Fibroblast of skin of scalp (primary cell): ENCODE measurements at places on chromosomes 12 and 14.

DNA sequence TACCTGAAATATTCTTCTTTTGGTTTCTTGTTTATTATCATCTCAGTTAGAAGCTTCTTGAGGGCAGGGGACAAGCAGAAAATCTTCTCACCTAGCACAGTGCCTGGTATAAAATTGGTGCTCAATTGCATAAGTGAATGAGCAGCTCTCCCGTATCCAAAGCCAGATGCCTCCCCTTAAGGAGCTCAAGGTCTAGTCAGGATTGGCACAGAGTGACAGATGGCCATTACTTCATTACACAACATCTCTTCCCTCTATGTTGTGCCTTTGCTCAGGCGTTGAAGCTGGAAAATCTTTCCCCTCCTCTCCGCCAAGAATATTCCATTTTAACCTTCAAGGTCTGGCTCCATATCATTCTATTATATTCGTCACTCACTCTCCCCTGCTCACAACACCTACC is 3.6 kb downstream of the SLC4A8 start:
- no peak for DNase-seq

GRCh38 chr14:94309721-94310120 is 13.4 kb downstream of the SERPINA6 start:
- no peak for DNase-seq

GRCh38 chr14:59346796-59347510 is 118.2 kb downstream of the GPR135 start:
- DNase-seq, result no peak

- no peak for DNase-seq
Observed at GRCh38 chr14:68377459-68377858, 415.4 kb downstream of the ZFP36L1 start.

DNA sequence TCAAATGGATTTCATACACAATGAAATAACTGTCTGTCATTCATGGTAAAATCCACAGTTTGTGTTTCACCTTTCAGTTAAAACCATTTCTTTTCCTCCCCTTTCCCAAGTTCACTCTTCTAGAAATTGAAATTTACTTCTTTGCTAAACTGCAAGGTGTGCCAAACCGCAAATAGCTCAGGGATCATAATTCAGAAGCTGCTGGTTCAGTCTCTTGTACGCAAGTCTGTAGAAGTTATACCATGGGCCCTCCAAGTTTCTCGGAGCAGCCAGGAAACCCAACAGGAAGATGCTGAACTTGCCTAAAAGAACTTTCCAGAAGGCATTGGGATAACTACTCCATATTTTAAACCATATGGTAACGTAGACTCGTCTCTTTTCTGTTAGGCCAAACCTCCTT is 268.9 kb downstream of the FLRT2 start:
- DNase-seq, result no peak
